NCI-H2081 (cell line): ENCODE measurements at places on chromosomes 7 and 10.

DNA sequence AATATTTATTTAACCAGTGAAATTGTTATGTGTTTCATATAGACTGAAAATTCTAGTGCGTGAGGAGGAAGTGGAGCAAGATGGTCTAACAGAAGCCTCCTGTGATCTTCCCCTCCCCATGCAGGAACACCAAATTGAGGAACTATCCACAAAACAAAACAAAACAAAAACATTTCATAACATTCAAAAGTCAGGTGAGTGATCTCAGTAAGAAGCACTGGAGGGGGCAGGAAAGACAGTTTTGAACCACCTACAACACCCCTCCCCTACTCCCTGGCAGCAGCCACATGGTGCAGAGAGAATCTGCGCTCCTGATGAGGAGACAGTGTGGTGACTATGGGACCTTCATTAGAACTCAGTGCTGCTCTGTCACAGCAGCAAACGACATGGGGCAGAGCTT, 221.9 kb upstream of the SEMA3C start:
- no peak for DNase-seq

DNA sequence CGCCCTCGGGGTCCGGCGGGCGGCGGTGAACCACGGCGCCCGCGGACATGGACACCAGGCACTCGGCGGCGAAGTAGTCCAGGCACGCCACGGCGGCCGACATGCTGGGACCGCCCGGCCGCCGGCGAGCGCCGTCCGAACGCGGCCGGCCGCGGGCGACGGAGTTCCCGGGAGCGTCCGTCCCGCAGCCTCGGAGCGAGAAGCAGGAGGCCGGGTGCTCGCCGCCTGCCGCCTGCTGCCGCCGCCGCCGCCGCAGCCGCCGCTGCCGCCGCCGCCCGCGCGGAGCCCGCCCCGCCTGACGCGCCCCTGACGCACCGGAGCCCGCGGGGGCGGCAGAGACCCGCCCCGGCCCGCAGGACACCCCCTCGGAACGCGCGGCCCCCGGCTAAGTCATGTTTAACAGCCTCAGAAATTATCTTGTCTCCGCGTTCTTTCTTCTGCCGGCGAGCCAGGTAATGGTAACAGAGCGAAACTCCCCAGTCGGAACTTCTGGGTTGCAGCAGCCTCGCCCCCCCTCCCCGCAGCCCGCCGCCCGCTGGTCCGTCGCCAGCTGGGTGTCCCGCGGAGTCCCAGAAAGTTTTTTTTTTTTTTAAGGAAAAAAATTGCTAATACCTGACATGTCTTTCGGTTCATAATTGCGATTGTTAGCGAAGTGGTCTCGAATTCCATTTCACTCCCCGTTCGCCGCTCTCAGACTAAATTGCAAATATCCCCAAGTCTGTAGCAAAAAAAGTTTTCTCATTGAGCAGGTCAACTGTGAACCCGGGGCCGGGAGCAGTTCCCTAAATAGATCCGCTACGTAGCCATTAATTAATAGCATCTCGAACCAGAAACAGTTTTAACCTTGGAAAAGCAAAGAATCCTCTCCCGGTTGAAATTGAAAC, at the start of gene KLF14:
TSS of gene KLF14 (minus strand) at position 277 of the 884 bp plus-strand sequence. CDS start at position 103, 174 bp downstream.
- peak; percentile 66 for DNase-seq

DNA sequence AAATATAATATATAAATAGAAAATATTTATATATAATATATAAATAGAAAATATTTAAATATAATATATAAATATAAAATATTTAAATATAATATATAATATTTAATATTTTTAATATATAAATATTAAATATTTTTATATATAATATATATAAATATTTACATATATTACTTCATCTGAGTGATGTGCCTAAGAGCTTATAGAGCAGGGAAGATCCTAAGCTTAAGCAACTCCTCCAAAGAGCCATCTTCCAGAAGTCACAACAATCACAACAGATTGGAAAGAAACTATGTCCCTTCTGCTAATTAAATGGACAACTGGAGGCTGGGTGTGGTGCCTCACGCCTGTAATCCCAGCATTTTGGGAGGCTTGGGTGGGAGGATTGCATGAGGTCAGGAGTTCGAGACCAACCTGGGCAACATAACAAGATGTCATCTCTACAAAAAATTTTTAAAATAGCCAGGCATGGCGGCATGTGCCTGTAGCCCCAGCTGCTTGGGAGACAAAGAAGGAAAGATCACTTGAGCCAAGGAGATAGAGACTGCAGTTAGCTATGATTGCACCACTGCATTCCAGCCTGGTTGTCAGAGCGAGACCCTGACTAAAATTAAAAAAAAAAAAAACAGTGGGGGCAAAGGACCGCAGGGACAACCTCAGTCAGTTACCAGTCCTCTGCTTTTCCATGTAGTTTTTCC, 198.7 kb downstream of the SKIDA1 start:
- DNase-seq: no peak

GRCh38 chr7:117975476-117975875, 102.2 kb upstream of the CTTNBP2 start:
- no peak for DNase-seq

DNA sequence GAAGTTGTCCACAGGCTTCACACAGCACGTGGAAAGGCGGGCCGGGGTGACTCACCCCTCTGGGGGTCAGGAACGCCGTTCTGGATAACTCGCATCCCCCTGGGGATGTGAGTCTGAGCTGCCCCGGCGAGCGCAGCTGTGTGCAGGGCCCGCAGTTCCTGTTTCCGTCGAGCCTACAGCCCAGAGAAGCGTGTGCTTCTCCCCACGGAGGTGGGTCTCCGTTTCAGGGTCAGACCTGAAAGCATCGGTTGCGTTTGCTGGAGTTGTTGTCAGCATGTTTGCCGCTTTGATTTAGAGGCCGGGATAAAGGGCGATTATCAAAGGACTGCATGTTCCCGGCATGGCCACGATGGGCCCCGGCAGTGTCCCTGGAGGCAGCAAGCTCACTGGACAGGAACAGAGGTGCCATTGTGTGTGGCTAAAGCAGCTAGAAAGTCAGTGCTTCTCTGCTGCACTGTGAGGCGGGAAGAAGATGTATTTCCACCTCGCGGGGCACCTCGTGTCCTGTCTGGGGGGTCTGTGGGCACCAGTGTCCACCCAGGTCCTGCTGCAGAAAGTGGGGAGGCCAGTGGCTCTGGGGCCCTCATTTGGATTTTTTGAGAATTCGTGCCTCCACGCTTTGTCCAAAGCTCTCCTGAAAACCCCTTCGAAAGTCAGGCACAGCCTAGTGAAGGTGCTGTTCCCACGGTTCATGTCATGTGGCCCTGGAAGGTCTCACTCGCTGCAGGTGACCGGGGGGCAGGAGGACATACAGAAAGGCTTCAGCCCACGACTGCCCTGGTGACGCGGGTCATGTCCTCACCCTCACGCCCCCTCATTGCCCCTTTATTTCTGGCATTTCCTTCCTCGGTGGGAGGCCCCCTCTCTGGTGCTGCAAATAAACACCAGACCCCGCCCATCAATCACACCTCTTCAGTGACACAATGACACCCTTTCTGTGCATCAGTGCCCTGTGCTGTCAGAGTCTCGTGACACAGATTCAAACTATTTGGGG, 27.4 kb upstream of the GDI2 start:
- no peak for DNase-seq

GRCh38 chr7:11009631-11010030, 36.0 kb downstream of the PHF14 start:
- no peak for DNase-seq

GRCh38 chr10:112526906-112527305, 79.9 kb downstream of the VTI1A start:
- no peak for DNase-seq

GRCh38 chr10:2917926-2918325, 149.4 kb upstream of the PFKP start:
- DNase-seq: no peak

DNA sequence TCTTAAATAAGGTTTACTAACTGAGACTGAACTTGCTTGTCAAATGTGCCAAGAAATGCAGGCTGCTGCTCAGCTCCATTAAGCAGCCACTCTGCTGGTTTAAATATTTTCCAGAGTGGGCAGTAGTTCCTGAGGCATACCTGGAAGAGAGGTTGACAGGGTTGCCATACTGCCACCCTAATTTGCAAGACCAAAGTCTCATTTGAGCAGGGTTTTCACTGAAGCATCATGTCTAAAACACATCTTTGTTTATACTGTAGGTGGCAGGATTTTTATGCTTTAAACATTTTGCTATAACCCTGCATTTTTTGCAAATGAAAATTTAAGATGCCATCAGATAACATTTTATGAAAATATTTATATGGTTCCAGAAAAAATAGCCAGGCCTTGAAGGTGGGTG, 618.0 kb upstream of the LRRTM3 start:
- DNase-seq: no peak

- DNase-seq: no peak
These were observed 32.3 kb upstream of the DGKB start for GRCh38 chr7:14934839-14935238.

DNA sequence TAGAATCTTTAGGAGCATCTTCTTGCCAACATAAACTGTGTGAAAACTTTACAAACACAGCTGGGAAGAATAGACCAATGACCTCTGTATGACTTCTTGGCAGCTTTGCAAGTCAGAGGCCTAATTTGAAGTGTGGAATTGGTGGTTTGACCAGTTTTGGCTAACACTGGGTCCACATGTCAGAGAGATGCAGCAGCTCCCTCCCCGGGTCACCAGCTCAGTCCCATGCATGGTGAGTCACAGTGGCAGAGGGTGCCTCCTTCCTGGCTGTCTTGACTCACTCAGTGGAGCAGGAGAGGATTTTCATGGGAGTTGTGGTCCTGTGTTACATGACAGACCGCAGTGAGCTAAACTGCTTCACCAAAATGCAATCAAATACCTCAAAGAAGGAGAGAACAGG, 8.2 kb upstream of the STARD3NL start:
- no peak for DNase-seq

DNA sequence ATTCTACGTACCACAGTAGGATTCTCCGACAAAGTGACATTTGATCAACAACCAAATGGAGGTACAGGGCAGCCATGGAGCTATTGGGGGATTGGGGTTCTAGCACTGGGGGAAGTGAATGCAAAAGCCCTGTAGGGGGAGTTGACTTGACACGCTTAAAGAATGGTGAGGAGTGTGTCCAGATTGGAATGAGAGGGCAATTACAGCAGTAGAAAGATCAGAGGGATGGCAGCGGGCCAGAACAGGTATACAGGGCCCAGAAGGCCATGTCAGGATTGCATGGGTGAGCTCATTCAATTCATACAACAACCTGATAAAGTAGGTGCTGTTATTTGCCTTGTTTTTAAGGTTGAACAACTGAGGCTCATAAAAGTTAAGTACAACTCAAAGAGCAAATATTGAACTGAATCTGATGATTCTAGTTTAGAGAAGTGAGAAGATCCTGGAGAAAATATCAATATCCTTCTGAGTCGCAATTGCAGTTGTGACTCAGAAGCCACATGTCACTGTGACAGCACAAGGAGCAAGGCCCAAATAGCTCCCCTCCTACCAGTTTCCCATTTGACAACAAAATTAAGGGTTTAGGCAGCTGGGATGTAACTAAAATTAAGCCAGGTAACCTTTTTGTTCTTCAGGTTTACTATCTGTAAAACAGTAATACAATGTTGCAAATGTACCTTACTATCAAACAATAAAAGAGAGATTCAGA, 28.0 kb upstream of the CTTNBP2 start:
- no peak for DNase-seq

DNA sequence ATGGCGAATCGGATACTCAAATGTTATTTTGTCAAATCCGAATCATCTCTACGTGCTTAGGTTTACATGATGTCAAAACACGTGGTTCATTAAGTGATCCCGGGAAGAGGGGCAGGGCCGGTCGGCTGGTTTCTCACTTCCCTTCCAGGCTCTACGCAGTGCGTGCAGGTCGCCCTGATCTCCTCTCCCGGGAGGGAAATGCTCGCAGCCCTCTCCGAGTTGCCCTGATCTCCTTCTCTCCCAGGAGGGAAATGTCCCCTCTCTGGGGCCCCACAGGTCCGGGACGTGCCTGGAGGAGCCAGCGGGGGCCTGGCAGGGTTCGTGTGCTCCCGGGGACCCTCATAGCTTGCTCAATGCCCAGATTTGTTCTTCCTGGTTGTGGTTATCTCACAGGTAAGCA, 202.7 kb downstream of the DNAJB6 start:
- no peak for DNase-seq

DNA sequence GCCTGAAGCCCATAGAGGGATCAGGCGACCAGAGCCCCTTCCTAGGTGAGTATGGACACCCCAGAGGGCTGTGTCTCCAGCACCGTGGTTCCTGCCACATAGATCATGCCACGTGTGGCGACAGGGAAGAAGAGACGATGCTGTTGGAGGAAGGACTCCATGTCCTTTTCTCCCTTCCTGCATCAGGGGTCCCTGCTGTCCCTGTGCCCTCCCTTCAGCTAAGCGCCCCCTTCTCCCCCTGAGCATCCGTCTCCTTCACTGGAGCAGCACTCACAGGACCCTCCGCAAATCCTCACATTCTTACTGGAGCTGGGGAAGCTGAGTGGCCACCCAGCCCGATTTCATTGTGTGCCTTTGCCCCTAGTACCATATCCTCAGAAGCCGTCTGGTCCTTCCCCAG, 85.6 kb upstream of the NPS start:
- DNase-seq: no peak

GRCh38 chr10:8829592-8829991, 775.1 kb downstream of the GATA3 start:
- no peak for DNase-seq

DNA sequence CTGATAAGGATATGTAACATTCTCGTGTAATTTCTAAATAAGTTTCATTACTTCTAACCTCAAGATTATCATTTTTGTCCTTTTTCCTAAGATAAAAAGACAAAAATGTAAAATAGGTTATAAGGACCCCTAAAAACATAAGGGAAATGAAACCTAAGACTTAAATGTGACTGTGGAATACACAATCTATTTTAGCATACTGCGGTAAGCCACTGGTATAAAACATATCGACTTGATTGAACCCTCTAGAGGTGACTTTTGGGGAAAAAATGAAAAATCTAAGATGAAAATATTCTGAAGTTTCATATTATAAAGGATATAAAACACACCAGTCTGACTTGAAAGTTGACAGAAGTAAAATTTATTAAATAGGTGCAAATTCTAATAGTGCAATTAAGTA, 1.9 kb downstream of the NAMPT start:
- DNase-seq: no peak

DNA sequence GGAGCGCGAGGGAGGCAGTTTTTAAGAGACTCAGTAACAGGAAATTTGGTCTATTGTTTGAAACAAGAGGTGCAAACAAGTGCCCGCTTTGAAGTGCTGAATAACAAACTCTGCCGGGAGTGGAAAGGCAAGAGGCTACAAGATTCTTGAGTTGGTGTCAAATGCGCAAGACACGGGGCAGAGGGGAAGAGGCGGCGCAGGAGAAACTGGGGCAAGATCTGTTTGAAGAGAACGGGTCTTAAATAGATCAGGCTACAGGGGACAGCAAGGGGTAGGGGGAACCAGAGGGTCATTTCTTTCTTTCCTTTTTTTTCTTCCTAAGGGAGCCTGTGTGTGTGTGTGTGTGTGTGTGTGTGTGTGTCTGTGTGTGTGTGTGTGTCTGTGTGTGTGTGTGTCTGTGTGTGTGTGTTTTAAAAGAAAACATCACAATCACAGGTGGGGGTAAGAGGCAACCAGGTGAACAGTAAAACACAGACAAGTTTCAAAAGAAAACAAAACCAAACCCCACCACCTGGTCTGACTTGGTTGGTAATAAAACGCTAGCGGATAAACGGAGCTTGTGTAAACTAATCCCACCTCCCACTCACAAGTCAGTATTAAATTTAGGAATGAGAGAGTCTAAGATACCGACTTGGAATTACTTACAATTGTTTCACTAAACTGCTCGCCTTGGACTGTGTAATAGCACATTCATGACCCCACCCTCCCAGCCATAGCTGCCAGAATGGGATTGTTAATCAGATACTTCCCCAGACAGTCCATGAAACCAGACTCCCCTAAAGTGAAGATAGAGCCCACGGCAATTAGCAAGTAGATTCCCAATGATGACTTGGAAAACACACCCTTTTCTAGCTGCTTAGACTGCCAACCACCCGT, 13.1 kb upstream of the CUX1 start:
- no peak for DNase-seq

- no peak for DNase-seq
These were observed 193.8 kb downstream of the EBF3 start for GRCh38 chr10:129770286-129770685.
